Chondrocyte (in vitro differentiated cells): ENCODE measurements at places on chromosomes 11 and 22. TPM values are rescaled to one million over a fixed set of nuclear protein-coding genes. Genes with fewer than 3 reads are reported as not detected.

The GSC2 gene
- total RNA-seq, result not detected in 3 replicates

The PPP6R3 gene
- total RNA-seq, result 73.4 to 76.1 TPM (median 75.1 TPM) in 3 replicates

The RBFOX2 gene
- total RNA-seq, result 140 to 148 TPM (median 147 TPM) in 3 replicates

The SMIM35 gene
- total RNA-seq, result not detected in 3 replicates

The TENM4 gene
- 2.8 to 34.3 TPM (median 3.8 TPM) in 3 replicates for total RNA-seq

The KRTAP5-10 gene
- total RNA-seq, result not detected in 3 replicates

The DENND6B gene
- total RNA-seq, result 7.7 to 8.8 TPM (median 8.1 TPM) in 3 replicates

The TMPRSS13 gene
- not detected in 3 replicates for total RNA-seq

The NCAPD3 gene
- 13.2 to 24.3 TPM (median 17.0 TPM) in 3 replicates for total RNA-seq

The DCPS gene
- 12.3 to 14.8 TPM (median 12.4 TPM) in 3 replicates for total RNA-seq

The TEX54 gene
- 0.65 TPM in 1 of 3 replicates, not detected in the others for total RNA-seq

The MYEOV gene
- 0.87 TPM in 1 of 3 replicates, not detected in the others for total RNA-seq

The TRIM49C gene
- total RNA-seq, result not detected in 3 replicates

The RTN4R gene
- 0.75 to 5.5 TPM (median 5.5 TPM) in 3 replicates for total RNA-seq

The SCARF2 gene
- 56.5 to 88.8 TPM (median 86.5 TPM) in 3 replicates for total RNA-seq

The FAM180B gene
- not detected in 3 replicates for total RNA-seq

The NEFH gene
- 2.8 to 3.5 TPM (median 2.9 TPM) in 3 replicates for total RNA-seq

The EP300 gene
- total RNA-seq, result 53.1 to 58.1 TPM (median 57.8 TPM) in 3 replicates

The CHRNA10 gene
- total RNA-seq, result 0.75 to 1.2 TPM (median 0.79 TPM) in 3 replicates

The FXYD2 gene
- total RNA-seq, result not detected in 3 replicates

The LDHAL6A gene
- total RNA-seq, result not detected in 3 replicates

The OR8A1 gene
- 0.07 to 0.23 TPM in 2 of 3 replicates, not detected in the other for total RNA-seq

The UCP2 gene
- total RNA-seq, result 10.4 to 47.2 TPM (median 41.0 TPM) in 3 replicates

The DEUP1 gene
- total RNA-seq, result 0.15 TPM in 1 of 3 replicates, not detected in the others

The GP1BB gene
- total RNA-seq, result 36.4 to 63.4 TPM (median 56.0 TPM) in 3 replicates

The OR4D5 gene
- total RNA-seq, result not detected in 3 replicates

The CRYBB3 gene
- not detected in 3 replicates for total RNA-seq

The PRR33 gene
- total RNA-seq, result not detected in 3 replicates

The NAALAD2 gene
- total RNA-seq, result 0.23 to 1.7 TPM (median 1.1 TPM) in 3 replicates

The MMP27 gene
- total RNA-seq, result not detected in 3 replicates

The DCHS1 gene
- total RNA-seq, result 33.1 to 34.6 TPM (median 33.4 TPM) in 3 replicates

The MS4A6A gene
- not detected in 3 replicates for total RNA-seq

The E2F8 gene
- 0.60 to 1.4 TPM (median 0.64 TPM) in 3 replicates for total RNA-seq

The RCOR2 gene
- 1.3 to 3.8 TPM (median 2.7 TPM) in 3 replicates for total RNA-seq

The SRSF8 gene
- 45.2 to 48.6 TPM (median 45.5 TPM) in 3 replicates for total RNA-seq
